Right hindlimb (tissue), 1 donor: ENCODE measurements at places on chromosomes 12 and 14.

- no peak for DNase-seq
Measured at GRCh38 chr14:54450535-54450934, 9.4 kb upstream of the CNIH1 start.

GRCh38 chr14:102256716-102257115 is 48.2 kb downstream of the MOK start:
- no peak for DNase-seq

GRCh38 chr12:112179916-112180315 is 54.6 kb downstream of the TRAFD1 start:
- DNase-seq, result no peak

DNA sequence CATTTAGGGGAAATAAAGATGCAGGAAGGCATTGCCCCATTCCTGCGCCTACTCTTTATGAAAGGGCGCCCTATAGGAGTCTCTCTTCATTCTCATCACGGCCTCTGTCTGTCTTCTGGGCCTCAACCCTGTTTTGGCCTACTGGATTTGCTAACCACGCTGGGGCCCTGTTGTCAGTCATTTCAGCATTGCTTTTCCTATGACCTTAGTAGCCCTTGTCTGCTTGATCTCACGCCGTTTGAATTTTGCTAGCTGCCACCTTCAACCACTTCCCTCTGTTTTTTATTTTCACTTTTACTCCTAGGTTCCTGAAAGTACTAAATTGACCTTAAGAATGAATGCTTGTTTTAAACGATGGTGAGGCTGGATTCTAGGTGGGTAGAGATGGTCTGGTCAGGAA is 139.0 kb downstream of the SYNE2 start:
- no peak for DNase-seq

- peak; percentile 13 for DNase-seq
Measured at GRCh38 chr14:100609941-100610391, 22.7 kb upstream of the BEGAIN start.

DNA sequence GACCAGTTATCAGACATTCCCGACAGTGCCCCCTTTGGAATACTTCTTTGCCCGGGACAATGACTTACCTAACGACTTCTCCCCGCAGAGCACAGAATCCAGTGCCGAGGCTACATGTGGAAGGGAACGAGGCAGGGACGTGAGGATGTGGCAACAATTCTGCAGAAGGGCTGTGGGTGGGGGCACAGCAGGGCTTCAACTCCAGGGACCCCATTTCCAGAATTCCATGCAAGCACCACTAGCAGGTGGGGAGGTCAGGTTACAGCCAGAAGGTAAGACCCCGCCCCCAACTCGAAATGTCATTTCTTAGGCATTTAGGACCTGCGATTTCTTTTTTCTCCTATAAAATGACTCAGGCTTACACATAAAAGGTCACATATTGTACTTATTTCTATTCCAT is 207.9 kb downstream of the TMEM132C start:
- no peak for DNase-seq

DNA sequence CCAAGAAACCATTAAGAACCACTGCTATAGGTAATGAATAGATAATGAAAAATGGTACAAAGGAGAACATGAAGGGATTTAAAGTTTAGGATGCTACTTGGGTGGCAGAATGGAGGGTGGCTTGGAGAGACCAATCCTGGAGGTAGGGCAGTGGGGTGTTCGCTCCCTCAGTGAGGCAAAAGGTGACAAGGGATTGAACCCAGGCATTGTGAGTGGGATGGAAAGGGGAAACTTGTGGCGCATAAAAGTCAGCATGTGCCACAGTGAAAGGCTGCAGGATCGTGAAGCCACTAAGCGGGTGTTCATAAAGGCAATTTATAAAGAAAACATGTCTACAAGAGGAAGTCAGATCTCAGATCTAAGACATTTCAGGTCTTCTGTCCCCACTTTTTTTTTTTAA is 76.7 kb upstream of the SLC38A2 start:
- DNase-seq, result no peak

DNA sequence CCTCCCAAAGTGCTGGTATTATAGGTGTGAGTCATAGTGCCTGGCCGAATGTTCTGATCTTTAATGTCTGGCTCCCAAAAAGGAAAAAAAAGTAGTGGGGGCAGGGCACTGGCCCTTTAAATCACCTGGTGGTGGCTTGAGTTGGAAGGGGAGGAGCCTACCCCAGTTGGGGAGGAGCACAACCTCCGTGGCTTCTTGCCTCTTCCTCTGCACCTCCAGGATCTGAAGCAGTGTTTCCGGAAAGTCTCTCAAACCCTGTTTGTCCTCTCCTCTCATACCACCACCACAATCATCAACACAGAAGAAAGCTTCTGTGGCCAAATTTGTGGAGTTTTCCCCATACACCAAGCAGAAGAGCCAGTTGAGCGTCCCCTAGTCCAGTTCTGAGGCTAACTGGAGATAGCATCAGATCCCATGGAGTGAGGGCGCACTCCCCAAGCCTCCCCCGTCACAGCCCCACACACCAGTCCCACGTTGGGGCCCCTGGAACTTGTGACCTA is 24.3 kb upstream of the RCOR1 start:
- no peak for DNase-seq

DNA sequence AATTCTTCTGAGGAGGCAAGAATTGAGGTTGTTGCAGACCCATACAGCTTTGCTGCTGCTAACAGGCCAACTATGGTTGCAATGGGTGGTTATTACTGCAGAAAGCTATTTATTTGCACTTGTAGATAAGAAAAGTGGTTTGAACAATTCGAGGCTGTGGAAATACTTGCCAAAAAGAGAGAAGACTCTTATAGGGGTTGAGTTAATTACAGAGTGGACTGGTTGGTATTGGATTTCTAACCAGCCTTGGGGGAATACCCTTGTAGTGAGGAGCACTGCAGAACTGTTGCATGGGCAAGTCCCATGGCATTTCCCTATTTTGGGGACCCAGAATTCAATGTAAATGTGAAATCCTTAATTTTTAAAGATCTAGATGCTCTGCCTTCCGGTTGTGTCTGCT is 120.5 kb downstream of the KCNMB4 start:
- no peak for DNase-seq

DNA sequence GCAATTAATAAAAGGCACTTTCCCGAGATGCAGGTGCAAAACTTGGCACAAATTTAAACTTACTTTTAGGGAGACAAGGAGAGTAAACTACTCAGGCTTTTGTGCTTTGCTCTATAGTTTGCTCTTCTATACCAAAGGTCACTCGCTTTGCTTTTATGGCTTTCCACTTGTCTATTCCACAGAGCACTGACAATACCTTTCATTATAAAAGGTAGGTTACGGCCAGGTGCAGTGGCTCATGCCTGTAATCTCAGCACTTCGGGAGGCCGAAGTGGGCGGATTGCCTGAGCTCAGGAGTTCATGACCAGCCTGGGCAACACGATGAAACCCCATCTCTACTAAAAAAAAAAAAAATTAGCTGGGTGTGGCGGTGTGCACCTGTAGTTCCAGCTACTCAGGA is 32.9 kb downstream of the ALKBH1 start:
- no peak for DNase-seq

- DNase-seq, result peak; percentile 61
Measured at GRCh38 chr12:4780641-4781611, 60.7 kb downstream of the GALNT8 start.

DNA sequence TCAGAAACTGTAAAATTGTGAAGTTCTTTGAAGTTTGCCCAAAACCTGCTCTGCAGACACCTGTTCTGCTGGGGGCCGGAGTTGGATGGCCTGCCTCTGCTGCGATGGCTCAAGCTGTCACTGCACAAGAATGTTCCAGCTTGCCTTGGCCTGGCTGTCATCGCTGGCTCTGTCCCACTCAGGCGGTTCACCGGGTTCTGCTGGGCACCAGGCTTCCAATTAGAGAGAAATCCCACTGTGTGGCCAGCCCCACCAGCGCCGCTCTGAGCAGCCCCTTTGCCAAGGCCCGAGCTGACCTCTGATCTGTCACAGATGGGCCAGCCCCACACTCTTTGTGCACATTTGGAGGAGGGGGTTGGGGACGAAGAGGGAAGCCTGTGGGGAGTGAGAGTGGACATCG is 71.7 kb upstream of the GPATCH2L start:
- no peak for DNase-seq

GRCh38 chr12:60522684-60523400 is 927.0 kb downstream of the SLC16A7 start:
- DNase-seq, result no peak

DNA sequence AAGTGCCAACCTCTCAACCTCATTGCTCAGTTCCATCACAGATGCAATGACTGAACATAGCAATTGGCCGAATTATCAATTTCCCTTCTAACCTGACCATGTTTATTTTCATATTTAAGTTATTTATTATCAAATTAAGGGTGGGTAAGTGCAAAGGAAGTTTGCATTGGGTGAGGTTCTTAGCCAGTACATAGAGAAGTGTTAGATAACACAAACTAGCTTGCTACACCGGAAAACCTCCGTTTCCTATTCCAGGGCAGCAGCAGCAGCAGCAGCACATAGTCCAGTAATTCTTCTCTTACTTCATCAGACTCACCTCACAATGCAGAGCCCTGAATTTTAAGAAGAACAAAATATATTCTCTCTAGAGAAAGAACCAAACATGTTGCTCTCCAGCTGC is 200.5 kb upstream of the OR4E1 start:
- no peak for DNase-seq

DNA sequence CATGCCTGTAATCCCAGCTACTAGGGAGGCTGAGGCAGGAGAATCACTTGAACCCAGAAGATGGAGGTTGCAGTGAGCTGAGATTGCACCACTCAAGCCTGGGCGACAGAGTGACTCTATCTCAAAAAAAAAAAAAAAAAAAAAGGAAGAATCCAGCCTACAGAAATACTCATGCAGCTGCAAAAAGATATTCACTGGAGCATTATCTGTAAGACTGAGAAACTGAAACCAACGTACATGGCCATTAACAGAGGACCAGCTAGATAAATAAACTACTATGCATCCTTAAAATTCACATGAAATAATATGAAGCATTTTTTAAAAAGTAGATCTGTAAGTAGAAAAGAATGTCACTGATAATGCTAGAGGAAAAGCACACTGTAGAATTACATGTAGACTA is 3.5 kb downstream of the SLC7A7 start:
- no peak for DNase-seq

GRCh38 chr12:84463741-84464495 is 448.7 kb downstream of the SLC6A15 start:
- no peak for DNase-seq

DNA sequence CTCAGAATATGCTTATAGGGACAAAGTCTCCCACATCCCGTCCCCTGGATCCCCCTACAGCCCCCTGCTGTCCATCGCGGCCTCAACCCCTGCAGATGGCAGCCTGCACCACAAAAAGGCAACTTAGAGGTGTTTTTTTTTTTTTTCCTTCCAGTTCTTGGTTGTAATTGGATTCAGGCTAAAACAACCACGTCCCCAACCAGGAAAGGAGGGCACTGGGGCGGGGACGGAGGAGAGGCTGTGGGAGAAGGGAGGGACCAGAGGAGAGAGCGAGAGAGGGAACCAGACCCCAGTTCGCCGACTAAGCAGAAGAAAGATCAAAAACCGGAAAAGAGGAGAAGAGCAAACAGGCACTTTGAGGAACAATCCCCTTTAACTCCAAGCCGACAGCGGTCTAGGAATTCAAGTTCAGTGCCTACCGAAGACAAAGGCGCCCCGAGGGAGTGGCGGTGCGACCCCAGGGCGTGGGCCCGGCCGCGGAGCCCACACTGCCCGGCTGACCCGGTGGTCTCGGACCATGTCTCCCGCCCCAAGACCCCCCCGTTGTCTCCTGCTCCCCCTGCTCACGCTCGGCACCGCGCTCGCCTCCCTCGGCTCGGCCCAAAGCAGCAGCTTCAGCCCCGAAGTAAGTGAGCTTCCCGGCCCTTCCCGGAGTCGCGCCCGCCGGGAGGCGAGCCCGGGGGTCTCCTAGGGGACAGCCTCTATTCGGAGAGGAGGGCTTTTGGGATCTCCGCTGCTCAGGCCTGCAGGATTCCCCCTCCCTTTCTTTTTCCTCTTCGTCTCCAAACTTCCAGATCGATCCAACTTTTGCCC is at the start of gene MMP14:
Gene MMP14, plus strand, starts transcription at position 285 of the 813 bp plus-strand sequence. Its CDS starts 233 bp downstream, at position 518.
- DNase-seq, result peak; percentile 92
